ENCODE measurements at places on chromosomes 16 and 17.

- DNase-seq, result no peak
Observed at GRCh38 chr17:3755335-3756030, 31.8 kb downstream of the HASPIN start.

- no peak for DNase-seq
Observed at GRCh38 chr16:26668026-26668425, 398.7 kb upstream of the C16orf82 start.

GRCh38 chr16:74817851-74818250, 43.2 kb upstream of the FA2H start:
- no peak for DNase-seq

- DNase-seq, result no peak
Observed at GRCh38 chr16:14186007-14186794, 115.1 kb downstream of the MRTFB start.

DNA sequence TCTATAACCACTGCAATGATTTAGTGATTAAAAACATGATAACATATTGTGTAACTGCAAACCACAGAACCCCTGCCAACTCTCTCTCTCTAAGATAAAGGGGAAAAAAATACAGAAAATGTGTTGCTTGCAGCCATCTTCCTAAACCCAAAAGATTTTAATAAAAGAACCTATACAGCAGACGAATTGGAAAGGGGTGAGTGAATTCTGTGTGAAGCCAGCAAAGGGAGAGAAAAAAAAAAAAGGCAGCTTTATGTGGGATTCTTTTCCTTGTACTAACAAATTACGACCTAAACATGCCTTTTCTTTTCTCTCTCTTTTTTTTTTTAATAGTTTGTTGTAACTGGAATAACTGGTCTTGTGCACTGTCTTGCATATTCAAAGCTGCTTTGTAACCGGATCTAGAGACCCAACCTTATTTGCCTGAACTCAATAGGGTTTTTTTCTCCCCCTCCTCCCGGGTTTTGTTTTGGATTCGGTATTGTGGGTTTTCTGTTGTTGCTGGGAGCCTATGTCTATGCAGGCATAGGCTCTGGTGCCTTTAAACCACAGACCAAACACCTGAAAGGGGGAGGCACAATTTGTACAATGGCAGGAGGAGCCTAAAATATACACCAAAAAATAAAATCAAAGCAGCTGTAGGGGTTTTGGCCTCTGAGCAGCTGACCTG, 7.0 kb upstream of the ZFHX3 start:
- DNase-seq, result no peak

GRCh38 chr17:19664136-19664820, 15.7 kb downstream of the ALDH3A2 start:
- no peak for DNase-seq

DNA sequence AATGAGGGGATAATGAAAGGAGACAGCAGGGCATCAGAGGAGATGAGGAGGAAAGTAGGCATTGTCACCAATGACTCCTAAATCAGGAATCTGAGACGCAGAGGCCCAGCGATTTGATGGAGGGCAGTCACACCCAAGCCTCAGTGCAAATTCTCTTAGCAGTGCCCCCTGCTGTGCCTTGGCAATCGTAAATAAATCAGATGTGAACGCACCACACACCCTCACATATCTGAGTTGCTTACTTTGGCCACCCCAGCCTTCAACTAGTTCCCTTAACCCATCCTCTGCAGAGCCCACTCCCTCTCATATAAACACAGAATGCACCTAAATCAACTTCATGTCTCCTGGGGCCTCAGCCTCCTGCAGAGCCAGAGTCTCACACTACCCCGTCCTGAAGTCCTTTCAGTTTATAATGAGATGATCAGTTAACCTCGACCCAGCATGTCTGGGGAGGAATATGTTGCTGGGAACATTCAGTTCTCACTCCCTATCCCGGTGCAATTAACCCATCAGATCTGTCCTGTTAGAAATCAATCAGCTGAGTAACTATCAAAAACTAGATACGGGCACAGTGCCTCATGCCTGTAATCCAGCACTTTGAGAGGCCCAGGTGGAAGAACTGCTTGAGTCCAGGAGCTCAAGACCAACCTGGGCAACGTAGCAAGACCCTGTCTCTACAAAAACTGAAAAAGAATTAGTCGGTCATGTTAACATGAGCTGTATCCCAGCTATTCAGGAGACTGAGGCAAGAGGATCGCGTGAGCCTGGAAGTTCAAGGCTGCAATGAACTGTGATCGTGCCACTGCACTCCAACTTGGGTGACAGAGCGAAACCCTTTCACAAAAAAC, 78.4 kb downstream of the SLC39A11 start:
- DNase-seq, result no peak

- DNase-seq, result no peak
Observed at GRCh38 chr17:57810721-57811637, 38.9 kb downstream of the MRPS23 start.

DNA sequence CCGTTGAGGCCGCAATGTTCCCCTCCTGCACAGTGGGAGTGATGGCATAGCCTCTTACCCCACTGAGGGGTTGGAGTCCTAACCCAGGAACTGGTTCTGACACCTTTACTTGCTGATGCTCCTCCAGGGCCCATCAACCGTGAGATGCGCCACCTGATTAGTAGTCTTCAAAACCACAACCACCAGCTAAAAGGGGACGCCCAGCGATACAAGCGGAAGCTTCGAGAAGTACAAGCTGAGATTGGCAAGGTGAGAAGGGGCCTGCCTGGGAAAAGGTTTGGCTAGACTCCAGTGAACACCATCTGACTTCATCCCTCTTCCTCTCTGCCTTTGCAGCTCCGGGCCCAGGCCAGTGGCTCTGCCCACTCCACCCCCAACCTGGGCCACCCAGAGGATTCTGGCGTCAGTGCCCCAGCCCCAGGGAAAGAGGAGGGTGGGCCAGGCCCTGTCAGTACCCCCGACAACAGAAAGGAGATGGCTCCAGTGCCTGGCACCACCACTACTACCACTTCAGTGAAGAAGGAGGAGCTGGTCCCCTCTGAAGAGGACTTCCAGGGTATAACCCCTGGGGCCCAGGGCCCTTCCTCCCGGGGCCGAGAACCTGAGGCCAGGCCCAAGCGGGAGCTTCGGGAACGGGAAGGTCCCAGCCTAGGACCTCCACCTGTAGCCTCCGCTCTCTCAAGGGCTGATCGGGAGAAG, 5.8 kb downstream of the RNF40 start:
- DNase-seq, result no peak

DNA sequence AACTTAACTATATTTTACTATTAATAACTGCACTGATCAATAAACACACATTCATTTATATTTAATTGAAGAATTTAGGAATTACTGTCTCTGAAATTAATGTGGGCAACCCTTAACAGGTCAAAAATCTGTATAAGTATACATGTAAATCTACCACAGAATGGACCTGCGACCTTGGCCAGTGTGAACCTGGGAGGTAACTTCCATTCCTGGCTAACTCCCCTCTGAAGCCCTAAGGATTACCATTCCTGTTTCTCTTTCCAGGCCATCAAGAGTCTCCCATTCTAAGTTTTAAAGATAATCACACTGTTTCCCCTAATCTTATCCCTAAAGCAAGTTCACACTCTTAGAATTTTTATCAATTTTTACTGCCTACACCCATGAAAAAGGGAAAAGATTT, 58.1 kb downstream of the SMURF2 start:
- DNase-seq, result no peak

- DNase-seq, result no peak
Observed at GRCh38 chr17:50035421-50035879, 20.5 kb upstream of the ITGA3 start.

GRCh38 chr17:7656958-7657609, 6.4 kb downstream of the ATP1B2 start:
- no peak for DNase-seq

DNA sequence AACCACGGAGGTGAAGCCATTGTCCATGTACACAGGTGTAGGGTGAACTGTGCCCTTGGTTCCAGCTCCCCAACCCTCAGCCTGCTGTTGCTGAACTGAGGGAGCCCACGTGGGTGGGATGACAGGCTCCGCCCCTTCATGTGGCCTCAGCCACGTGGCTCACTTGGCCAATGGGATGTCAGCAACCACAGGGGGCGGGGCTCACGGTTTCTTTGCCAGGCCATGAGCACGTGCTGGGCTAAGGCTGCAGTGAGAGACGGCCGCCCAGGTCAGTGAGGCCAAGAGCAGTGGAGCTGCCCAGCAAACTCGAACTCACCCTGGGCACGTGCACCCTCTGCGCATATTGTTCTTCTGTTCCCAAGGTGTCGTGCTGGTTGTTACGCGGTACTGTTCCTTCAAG, 282.6 kb downstream of the IRF8 start:
- DNase-seq, result no peak

GRCh38 chr17:4375039-4375748, 8.7 kb upstream of the UBE2G1 start:
- DNase-seq, result peak; percentile 62

GRCh38 chr16:15513156-15513555, 78.8 kb downstream of the BMERB1 start:
- no peak for DNase-seq

DNA sequence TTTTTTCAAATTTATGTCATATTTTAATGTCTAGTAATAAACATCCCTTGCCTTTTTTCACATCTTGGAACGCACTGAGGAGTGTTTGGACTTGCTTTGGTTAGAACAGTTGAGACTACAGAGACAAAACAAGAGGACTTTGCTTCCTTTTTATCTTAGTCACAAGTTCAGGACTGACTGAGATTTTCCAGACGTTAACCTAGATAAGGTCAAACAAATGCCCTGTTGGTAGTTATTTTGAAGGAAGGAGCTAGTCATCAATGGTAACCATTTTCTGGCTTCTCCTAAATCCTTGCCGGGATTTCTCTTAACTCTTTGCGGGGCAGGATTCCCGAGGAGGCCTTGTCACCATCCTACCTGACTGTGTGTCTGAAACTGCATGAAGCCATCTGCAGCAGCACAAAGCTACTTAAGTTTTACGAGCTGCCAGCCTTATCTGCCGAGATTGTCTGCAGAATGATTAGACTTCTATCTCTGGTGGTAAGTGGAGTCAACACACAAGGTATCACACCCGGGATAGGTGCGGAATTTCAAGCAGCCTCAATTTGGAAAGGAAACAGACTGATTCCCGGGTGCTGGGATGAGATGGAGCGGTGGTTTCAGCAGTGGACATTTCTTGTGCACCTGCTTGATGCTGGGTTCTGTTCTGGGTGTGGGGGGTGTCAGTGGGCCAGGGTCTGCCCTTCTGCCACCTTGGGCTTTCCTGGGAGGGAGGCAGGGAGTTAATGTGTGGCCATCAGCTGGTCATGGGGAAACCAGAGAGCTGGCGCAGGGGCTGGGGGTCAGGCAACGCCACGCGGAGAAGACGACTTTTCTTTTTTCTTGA, 48.3 kb downstream of the RNF213 start:
- DNase-seq, result no peak

DNA sequence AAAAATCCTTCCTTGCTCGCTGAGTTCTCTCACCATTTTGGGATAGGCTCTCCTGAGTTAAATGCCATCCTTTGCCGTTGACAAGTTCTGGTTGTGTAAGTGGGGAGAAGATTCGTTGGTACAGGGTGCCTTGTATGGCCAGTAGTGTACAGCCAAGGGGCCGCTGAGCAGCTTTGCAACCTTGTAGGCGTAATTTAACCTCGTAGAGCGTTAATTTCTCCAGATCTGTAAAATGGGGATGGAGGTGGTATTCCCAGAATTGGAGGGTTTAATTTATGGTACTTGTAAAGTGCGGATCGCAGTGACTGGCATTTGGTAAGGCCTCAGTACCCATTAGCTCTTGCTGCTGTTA, 1.4 kb downstream of the ARSG start:
- no peak for DNase-seq
